ENCODE measurements at places on chromosomes 2 and 18.

GRCh38 chr2:55595536-55595935, 21.9 kb downstream of the PPP4R3B start:
- DNase-seq: no peak

- DNase-seq: no peak
Observed at GRCh38 chr2:173496746-173497145, 142.1 kb downstream of the CDCA7 start.

DNA sequence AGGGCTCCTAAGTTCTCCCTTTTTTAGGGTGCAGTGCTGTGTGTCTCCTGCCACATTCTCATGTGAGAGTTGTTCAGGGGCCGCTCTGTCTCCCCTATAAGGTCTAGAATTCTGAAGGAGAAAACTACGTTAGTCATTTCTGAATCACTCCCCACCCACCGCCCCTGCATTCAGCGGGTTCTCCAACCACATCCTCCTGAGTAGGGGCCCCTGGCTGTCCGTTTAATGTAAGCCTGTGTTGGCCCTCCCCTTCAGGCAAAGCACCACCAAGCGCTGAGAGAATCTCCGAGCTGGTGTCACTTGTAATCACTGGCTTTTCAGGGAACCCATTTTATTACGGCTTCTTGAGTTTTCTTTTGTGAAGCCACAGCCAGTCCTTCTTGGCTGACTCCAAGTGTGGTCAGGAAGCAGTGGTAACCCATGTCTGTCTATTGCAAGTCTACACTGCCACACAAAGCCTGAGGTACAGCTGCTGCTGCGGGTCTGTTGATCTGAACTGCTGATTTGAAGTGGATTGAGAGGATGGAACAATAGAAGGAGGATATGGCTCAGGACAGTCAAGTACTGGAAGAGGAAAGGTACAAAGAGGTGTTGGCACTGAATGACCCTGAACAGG, 16.9 kb downstream of the LCT start:
- no peak for DNase-seq

GRCh38 chr18:741931-742512, 29.6 kb upstream of the ENOSF1 start:
- DNase-seq: no peak

GRCh38 chr18:26531605-26532298, 16.6 kb downstream of the KCTD1 start:
- no peak for DNase-seq

- no peak for DNase-seq
Observed at GRCh38 chr2:150470435-150470834, 17.0 kb downstream of the RND3 start.

- no peak for DNase-seq
Observed at GRCh38 chr18:3498698-3499471, 48.9 kb downstream of the TGIF1 start.

DNA sequence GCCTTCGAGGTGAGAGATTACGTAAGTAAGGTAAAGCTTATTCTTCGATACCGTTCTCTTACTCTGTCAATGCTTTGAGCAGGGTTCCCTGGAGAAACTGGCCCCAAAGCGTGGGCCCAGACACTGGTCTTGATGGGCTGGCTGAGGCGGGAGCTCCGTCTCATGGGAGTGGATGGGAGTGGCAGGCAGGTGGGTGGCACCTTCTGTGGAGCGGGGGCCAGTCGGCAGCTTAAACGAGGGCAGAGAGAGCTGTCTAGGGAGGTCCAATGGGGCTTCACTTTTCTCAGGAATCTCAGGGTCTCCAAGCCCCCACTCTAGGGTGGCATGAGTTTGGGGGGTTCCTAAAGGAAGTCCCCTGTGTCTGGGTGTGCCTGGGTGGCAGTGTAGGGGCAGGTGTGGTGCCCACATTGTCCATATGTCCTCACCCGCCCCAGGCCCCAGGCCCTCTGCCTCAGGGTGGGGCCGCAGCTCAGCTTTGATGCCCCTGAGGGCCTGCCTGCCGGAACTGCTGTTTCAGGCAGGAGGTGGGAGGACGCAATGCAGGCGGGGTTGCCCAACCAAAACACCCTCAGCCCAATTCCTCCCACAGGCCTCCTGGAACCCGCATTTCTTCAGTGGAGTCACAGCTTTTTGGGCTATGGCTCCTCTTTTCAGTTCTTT, 32.5 kb upstream of the FOSL2 start:
- DNase-seq: no peak

- no peak for DNase-seq
Observed at GRCh38 chr2:128797092-128797491, 478.4 kb upstream of the HS6ST1 start.

GRCh38 chr2:158197940-158198339, 96.3 kb downstream of the UPP2 start:
- DNase-seq: no peak

- no peak for DNase-seq
Observed at GRCh38 chr18:71374294-71375000, 1085.6 kb downstream of the SOCS6 start.

GRCh38 chr18:7821784-7822183, 254.7 kb downstream of the PTPRM start:
- no peak for DNase-seq

DNA sequence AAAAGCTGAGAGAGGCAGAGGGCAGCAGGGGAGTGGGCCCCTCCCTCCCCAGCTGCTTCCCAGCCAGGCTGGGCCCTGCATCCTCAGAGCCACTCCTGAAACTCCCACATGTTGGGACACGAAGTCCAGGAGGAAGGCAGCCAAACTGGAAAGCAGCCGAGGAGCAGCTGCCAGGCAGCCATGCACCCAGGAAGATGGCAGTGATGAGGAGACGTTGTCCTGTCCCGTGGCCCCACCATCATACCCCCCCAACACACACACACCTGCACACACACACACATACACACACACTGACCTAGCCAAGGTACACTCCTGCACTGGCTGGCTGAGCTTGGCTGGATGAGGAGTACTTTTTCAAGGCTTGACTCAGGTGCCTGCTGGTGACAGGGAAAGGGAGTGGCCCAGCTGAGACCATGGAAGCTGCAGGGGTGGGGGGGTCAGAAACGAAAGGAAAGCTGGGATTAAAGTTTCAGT, 106.0 kb downstream of the CYP26B1 start:
- DNase-seq: no peak

- no peak for DNase-seq
Observed at GRCh38 chr2:174568425-174568824, 29.2 kb downstream of the WIPF1 start.

DNA sequence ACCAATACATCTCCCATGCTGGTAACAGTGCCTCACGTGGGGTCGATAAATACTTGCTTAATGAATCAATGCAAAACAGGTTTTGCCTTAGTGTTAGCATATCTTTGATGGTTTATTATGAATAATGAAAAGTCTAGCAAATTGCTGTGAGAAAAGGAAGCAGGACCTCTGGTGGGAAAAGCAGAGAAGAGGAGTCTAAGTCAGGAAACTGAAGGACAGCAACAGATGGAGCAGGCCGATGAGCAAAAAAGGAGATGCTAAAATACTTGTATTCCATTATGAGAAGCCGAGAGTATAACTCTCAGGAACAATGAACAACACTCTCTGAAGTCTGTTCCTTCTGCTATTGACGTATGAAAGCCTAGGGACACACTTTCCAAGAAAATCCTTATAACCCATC, 555.2 kb upstream of the KLHL29 start:
- no peak for DNase-seq

DNA sequence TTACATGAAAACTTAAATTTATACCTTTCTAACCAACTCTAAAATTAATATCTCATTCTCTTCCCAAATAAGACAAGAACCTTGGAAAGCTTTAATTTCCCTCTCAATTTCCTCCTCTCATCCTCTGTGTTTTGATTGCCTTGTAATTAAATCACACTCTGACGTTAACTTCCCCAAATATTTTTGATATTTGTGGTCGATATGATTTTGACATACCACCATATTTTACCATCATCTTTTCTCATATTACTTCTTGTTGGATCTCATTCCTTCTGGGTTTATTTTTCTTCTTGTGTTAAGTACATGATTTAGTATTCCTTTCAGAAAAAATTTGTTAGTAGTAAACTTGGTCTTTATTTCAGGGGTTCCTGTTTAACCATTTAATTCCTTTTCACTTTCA, 69.6 kb downstream of the RDH14 start:
- DNase-seq: no peak

DNA sequence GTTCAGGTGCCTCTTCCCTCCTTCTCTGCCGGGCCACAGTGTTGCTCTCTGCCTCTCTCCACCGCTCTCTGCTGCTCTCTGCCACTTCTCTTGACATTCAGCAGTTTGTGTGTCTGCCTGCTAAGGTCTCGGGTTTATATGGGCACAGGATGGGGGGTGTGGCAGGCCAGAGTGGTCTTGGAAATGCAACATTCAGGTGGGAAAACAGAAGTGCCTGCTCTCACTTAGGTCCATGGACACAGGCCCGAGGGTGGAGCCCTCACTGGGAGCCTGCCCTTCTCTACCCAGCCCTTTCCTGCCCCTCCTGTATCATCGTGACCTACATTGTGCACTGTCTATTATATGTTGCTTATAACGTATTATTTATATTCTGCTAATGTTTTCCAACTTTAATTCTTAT, 120.8 kb upstream of the TMEM18 start:
- DNase-seq: no peak

DNA sequence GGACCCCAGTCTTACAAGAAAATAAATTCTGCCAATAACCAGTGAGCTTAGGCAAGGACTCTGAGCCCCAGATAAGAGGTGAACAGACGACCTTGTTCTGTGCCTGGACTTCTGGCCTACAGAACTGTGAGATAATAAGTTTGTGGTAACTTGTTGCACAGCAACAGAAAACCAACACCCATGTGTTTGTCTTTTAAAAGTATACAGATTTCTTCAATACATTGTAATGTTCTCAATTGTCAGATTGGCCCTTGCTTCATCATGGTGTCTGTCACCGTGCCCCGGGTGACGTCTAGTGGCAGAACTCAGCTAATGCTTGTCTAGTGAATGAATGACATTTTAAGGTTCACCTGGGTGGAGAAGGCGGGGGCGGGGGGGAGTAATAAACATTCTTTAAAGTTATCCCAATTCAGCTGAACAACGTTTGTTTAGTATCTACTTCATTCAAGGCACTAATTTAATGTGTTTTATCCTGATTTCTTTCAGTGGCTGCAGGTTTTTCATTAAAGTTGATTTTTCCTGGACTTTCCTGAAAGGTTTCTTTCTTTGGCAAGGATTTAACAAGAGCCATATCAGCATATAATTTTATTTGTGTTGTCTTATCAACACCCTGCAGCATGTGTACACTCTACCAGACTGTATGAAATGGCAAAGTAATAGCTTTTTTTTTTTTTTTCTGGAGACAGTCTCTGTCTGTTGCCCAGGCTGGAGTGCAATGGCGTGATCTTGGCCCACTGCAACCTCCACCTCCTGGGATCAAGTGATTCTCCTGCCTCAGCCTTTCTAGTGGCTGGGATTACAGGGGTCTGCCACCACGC, 123.8 kb upstream of the DLX2 start:
- DNase-seq: no peak

GRCh38 chr18:29250259-29250658, 1073.3 kb upstream of the CDH2 start:
- DNase-seq: no peak

- DNase-seq: no peak
Observed at GRCh38 chr2:111145103-111145760, 24.5 kb downstream of the BCL2L11 start.

GRCh38 chr2:12592296-12592695, 124.4 kb upstream of the TRIB2 start:
- DNase-seq: no peak

DNA sequence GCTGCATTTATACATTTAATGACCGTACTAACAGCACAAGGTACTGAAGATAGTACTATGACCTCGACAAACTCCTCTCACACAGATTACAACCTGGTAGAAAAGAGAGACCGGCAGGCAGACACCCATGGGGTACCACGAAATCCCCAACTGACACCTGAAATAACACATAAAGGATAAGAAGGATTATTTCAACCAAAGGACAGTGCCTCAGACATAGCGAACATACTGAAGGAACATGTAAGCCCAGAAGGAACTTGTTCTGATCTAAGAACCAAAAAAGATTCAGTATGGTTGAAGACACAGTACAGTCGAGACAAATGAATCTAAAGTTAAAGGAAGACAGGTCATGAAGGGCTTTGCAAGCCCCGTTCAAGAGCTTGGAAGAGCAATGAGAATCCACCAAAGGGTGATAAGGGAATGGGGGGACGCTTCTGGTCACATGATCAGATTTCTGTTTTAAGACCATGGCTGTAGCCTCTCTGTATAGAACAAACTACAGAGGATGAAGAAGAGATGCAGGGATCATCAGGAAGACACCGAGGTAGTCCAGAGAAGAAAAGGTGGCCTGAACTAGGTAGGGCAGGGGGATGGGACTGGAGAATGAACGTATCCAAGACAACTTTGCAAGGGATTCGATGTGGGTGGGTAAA, 902 bp downstream of the MCFD2 start:
- DNase-seq: no peak
